ENCODE measurements at places on chromosomes 7 and 10. TPM values are rescaled to one million over a fixed set of nuclear protein-coding genes. Genes with fewer than 3 reads are reported as not detected.

The OPN4 gene
- not detected for polyA plus RNA-seq

The MET gene
- polyA plus RNA-seq = not detected

DNA sequence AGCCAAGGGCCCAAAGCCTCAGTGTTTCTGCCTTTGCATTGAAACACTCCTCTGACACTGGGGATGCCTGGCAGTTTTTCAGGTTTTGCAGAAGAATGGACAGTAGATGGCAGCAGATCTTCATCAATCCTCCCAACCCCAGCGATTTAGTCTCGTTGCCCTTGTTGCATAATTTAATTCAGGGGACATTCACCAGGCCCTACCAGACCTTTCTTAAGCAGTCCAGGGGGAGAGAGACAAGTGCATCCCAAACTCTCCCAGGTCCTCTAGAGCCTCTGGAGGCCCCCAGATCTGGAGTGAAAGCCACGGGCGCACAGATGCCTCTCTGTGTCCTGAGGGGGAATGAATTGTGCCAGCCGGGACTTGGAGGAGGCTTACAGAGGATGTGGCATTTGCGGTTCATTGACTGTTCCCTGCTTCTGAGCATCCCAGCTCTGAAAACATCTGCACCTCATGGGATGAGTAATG is 29.6 kb downstream of the MINDY4 start:
- H3K4me1 ChIP-seq = no peaks in the 10 kb centered on the region
- H3K4me3 ChIP-seq = no peak overlapping the region
- DNase-seq = peak; percentile 19

The PNLIPRP3 gene
- polyA plus RNA-seq = not detected

DNA sequence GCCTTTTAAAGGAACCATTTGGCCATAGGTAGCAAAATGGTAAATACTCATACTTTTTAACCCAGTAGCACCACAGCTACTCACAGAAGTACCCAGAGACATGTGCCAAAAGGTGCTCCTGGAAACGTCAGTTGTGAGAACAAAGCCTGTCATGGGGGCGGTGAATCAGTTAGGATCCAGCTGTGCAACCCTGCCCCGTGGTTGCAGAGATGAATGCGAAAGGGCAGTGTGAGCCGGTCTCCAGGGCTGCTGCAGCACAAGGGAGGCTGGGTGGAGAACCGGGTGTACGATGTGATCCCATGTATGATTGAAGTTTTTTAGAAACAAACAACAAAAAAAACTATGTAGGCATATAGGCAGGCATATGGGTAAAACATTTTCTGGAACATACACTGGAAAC is 1.3 kb upstream of the LRRC18 start:
- peaks cover 28% of the 10 kb centered on the region for H3K36me3 ChIP-seq
- H3K4me1 ChIP-seq = no peaks in the 10 kb centered on the region
- DNase-seq = no peak

DNA sequence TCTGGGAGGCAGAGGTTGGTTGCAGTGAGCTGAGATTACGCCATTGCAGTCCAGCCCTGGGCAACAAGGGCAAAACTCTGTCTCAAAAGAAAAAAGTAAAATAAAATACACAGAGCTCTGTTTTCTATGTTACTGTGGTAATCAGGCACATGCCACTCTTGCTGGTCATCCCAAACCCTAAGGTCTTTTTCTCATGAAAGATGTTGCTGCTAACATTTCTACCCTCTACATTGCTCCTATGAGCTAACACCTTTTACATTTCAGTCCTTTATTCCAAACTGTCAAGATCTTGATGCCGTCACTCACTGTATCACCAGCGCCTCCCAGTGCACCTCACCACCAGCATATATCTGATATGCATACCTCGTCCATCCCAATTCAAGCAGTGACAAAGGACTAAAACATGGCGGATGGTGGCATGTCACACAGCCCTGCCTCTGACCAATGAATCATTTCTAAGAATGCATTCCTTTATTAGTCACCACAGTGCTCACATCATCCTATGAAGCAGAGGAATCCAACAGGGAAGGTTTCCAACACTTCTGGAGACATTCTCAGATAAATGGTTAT is 4.3 kb downstream of the DAGLB start:
- H3K27me3 ChIP-seq = no peaks in the 10 kb centered on the region
- peaks cover 32% of the 10 kb centered on the region for H3K36me3 ChIP-seq
- H3K4me3 ChIP-seq = no peak overlapping the region
- no peak overlapping the region for H3K27ac ChIP-seq

The PODXL gene
- polyA plus RNA-seq = not detected

The NPTX2 gene
- not detected for polyA plus RNA-seq

The PIP4K2A gene
- polyA plus RNA-seq = 33.7 TPM

- H3K4me3 ChIP-seq = no peak overlapping the region
- no peaks in the 10 kb centered on the region for H3K4me1 ChIP-seq
- H3K27me3 ChIP-seq = no peaks in the 10 kb centered on the region
- H3K27ac ChIP-seq = no peak overlapping the region
Observed at GRCh38 chr7:103547451-103548284, 101.7 kb upstream of the SLC26A5 start.

The EGFR gene
- polyA plus RNA-seq = not detected

GRCh38 chr10:51343391-51343790 is 269.1 kb downstream of the PRKG1 start:
- no peaks in the 10 kb centered on the region for H3K27me3 ChIP-seq
- no peaks in the 10 kb centered on the region for H3K36me3 ChIP-seq
- no peak for DNase-seq
- H3K4me3 ChIP-seq = no peak overlapping the region
- H3K4me1 ChIP-seq = no peaks in the 10 kb centered on the region
- no peak overlapping the region for H3K27ac ChIP-seq

DNA sequence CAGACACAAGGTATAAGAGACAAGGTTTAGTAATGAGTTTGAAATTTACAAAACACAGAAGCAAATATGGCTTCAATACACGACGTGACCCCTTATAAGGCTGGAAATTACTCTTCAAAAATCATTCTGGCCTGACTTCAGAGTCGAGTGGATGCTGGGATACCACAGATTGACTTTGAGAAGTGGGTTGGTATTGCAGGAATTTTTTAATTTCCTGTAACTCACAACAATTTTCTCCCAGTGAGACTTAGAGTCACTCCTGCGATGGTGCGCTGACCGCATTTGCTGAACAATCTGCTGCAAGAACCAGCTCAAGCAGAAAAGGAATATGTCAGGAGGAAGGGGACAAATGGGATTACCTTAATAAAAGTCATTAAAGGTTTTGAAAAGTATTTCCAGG is 132.1 kb downstream of the EMX2 start:
- DNase-seq = no peak
- H3K36me3 ChIP-seq = no peaks in the 10 kb centered on the region
- no peak overlapping the region for H3K27ac ChIP-seq
- no peaks in the 10 kb centered on the region for H3K27me3 ChIP-seq
- no peak overlapping the region for H3K4me3 ChIP-seq
- no peaks in the 10 kb centered on the region for H3K4me1 ChIP-seq

The MKI67 gene
- 0.05 TPM for polyA plus RNA-seq

- DNase-seq = no peak
- no peaks in the 10 kb centered on the region for H3K4me1 ChIP-seq
- no peaks in the 10 kb centered on the region for H3K27me3 ChIP-seq
- H3K4me3 ChIP-seq = no peak overlapping the region
- no peaks in the 10 kb centered on the region for H3K36me3 ChIP-seq
Observed at GRCh38 chr10:1315178-1315577, 259.0 kb downstream of the WDR37 start.

DNA sequence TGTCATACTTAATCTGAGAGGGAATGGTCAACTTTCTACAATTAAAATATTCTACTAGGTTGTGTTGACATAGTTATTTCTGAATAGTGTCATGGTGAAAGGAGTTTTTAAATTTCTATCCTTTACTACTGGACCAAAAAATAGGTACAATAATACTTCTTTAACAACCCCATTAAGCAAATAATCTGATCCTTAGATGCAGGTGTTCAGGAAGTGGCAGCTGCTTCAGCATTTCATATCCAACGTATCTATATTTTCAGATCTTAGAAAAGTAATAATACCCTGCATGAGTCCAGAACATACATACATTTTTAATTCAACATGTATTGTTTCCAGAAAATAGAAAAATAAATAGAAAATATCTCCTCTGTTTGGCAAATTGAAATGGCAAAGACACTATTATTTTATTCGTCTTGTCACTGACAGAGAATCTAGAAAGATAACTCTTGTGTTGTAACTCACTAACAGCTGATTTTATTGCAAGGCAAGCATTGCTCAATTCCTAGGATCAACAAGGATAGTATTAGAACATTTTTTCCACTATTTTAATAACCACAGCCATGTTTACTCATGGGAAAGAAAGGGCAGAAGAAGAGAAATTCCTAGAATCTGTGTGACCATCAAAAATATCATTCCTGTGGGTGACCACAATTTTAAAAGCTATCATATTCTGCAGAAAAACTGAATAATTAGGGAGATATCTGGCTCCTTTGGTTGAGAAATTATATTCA is 159.3 kb upstream of the CNTNAP2 start:
- no peaks in the 10 kb centered on the region for H3K27me3 ChIP-seq
- no peaks in the 10 kb centered on the region for H3K4me1 ChIP-seq
- H3K4me3 ChIP-seq = no peak overlapping the region
- H3K36me3 ChIP-seq = no peaks in the 10 kb centered on the region
- H3K27ac ChIP-seq = no peak overlapping the region

The HMX3 gene
- not detected for polyA plus RNA-seq

The ZNF12 gene
- polyA plus RNA-seq = 4.9 TPM

DNA sequence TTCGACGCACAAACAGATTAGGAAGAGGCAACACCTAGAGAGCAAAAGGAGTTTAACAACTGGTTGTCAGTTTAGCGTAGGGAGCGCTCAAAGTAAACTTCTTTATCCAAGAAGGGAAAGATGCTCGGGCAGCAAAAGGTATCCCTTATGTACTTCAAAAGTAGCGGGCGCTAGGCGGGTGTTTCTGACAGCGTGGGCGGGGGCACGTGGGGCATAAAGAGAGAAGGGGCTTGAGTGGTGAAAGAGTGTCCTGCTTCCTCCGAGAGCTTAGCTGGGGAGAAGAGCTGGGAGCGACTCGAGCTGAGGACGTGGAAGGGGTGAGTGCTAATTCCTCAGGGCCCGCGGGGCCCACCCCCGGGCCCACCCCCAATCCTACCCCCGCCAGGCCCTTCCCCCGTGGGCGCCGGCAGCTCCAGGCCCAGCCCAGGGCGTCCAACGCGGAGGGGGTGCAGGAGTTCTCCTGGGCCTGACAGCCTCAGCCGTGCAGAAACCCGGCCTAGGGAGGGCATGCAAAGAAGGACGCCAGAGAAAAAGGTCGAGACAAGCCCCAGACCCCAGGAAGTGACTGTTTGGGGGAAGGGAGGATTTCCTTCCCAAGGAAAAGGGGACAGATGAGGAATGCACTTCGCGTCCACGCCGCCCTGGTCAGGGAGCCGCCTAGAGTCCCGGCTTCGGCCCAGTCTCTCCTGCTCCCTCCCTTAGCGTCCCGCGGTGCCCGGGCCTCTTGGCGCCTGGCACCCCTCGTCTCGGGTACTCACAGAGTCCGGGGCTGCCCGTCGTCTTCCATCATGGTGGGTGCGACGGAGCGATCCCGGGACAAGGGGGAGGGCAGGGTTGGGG is 868 bp downstream of the TIAL1 start:
- peak overlapping the region; percentile 99 for H3K4me3 ChIP-seq
- no peaks in the 10 kb centered on the region for H3K27me3 ChIP-seq
- H3K27ac ChIP-seq = peak overlapping the region; percentile 99
- peaks cover 3% of the 10 kb centered on the region for H3K36me3 ChIP-seq

The EPO gene
- polyA plus RNA-seq = not detected

The OR9A2 gene
- polyA plus RNA-seq = not detected

The NYAP1 gene
- polyA plus RNA-seq = not detected

DNA sequence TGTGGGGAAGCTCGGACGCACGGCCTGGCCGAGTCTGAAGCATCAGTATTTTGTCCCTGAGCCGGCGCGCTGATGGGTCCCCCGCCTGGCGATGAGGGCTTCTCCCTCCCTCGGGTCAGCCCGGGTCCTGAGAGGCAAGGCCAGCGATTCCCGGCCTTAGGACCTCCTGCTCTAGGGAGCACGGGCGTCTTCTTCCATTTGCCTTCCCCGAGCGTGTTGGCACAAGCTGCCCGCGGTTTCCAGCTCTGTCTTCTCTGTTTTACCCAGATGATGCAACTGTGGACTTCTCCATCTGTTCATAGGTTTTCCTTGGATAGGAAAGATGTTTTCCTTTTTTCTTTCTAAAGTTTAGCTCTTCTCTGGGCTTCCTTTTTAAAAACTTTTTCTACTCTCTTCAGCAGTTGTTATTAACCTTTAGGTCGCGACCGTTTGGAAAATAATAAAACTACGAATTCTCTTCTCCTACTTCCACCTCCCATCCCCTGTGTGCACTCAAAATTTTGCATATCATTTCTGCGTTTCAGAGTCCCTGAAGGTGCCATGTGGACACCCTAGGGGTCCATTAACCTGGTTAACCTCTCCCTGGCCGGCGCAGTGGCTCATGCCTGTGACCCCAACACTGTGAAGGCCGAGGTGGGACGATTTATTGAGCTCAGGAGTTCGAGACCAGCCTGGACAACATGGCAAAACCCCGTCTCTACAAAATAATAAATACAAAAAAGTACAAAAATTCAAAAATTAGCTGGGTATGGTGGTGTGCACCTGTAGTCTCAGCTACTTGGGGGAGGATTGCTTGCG is 1.4 kb upstream of the SLC25A28 start:
- H3K4me1 ChIP-seq = peaks cover 54% of the 10 kb centered on the region
- peak overlapping the region; percentile 88 for H3K4me3 ChIP-seq
- H3K36me3 ChIP-seq = no peaks in the 10 kb centered on the region
- H3K27me3 ChIP-seq = no peaks in the 10 kb centered on the region
- H3K27ac ChIP-seq = peak overlapping the region; percentile 99

DNA sequence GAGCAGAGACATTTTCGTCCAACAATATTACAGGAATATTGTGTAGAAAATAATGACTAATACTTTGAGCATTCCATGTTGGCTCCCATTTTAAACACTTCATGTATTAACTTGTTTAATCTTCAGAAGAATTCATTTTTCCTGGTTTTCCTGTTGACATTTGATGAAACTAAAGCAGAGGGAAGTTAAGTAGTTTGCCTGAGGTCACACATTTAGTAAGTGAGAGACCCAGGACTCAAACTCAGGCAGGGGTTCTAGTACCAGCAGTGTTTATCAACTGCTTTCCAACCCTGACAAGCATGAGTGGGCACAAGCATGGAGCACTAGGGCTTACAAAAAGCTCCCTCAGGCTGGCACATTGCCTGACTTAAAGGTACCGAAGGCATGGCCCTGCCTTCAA is 719.1 kb downstream of the AUTS2 start:
- no peaks in the 10 kb centered on the region for H3K36me3 ChIP-seq
- no peak overlapping the region for H3K27ac ChIP-seq
- no peak overlapping the region for H3K4me3 ChIP-seq
- no peaks in the 10 kb centered on the region for H3K27me3 ChIP-seq

GRCh38 chr7:24972166-24972477 is 7.9 kb downstream of the OSBPL3 start:
- no peaks in the 10 kb centered on the region for H3K27me3 ChIP-seq
- H3K27ac ChIP-seq = no peak overlapping the region

GRCh38 chr10:118504467-118505205 is 90.8 kb downstream of the PRLHR start:
- H3K27ac ChIP-seq = no peak overlapping the region
- no peak overlapping the region for H3K4me3 ChIP-seq
- DNase-seq = peak; percentile 44
- H3K4me1 ChIP-seq = peaks cover 40% of the 10 kb centered on the region

DNA sequence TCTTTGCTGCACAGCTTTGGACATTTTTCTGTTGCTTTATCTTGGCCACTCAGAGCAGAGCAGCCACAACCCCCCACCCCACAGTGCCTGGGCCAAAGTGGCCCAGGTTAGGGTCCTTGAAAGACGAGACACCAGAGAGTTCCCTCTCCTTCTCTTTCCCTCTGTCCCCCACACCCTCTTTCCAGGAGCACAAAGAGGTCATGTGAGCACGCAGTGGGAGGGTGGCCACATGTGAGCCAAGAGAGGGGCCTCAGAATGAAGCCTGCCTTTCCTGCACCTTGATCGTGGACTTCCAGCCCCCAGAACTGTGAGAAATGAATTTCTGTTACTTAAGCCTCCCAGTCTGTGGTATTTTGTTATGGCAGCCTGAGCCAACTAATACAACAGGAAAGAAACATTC is 14.6 kb upstream of the MSMB start:
- H3K27ac ChIP-seq = no peak overlapping the region
- no peaks in the 10 kb centered on the region for H3K36me3 ChIP-seq
- DNase-seq = no peak
